ENCODE measurements at places on chromosomes 1 and 21. TPM values are rescaled to one million over a fixed set of nuclear protein-coding genes. Genes with fewer than 3 reads are reported as not detected.

The RXFP4 gene
- total RNA-seq: not detected

The KRTAP13-2 gene
- not detected for total RNA-seq

The RPTN gene
- 0.07 TPM for total RNA-seq

The NBPF4 gene
- total RNA-seq: 0.12 TPM

The PRAMEF13 gene
- not detected for total RNA-seq

The HSD3B2 gene
- total RNA-seq: not detected

The PKLR gene
- not detected for total RNA-seq

The RNF186 gene
- total RNA-seq: not detected

The MYOM3 gene
- total RNA-seq: 5.6 TPM

All from A549 treated with ZK216348 at 1 μM for 4 hours (cell line).